OCI-LY7 (cell line): ENCODE measurements at places on chromosomes 13 and 19. TPM values are rescaled to one million over a fixed set of nuclear protein-coding genes. Genes with fewer than 3 reads are reported as not detected.

GRCh38 chr13:25371158-25371874 is 458 bp upstream of the ATP8A2 start:
- no peak for DNase-seq

GRCh38 chr19:10712045-10712444 is 5.8 kb upstream of the DNM2 start:
- no peak for DNase-seq

DNA sequence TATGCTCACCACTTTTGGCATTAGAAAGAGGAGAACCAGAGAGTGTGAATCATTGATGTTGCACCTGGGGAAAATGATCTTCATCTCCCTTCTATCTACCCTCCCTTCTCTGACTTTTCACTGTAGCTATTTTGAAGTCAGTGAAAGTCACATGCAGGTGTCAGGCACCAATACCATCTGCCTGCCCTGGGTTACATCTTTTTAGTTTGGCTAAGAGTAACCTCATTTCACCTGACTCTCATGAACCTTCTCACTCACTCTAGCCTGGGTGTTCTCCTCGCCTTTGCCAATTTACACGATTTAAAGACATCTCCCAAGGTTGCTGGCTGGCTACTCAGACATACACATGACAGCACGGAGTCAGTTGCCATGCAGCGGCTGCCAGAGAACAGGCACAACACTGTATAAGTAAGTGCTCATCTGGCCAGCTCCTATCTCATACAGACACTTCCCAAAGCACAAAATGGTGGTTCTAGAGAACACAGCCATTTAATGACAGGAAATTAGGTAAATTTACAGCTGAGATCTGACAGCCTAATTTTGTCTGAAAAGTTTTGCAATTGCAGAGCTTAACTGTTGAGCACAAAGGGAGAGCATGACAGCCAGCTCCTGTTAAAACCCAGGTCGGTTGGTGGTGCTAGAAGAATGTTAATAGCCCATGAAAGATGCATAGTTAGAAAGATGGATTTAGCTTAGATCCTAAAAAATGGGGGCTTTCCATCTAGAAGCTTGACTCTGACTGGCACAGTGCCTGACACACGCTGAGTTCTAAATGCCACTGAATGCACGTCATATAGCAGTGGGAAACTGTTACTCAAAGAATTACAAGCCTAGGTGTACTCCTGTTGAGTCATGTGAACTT is 32.5 kb downstream of the LCP1 start:
- DNase-seq: no peak

SPTBN4 gene
- 3.3 and 4.1 TPM in 2 replicates for total RNA-seq

ZFP36 gene
- total RNA-seq: 55.9 and 57.2 TPM in 2 replicates

DNA sequence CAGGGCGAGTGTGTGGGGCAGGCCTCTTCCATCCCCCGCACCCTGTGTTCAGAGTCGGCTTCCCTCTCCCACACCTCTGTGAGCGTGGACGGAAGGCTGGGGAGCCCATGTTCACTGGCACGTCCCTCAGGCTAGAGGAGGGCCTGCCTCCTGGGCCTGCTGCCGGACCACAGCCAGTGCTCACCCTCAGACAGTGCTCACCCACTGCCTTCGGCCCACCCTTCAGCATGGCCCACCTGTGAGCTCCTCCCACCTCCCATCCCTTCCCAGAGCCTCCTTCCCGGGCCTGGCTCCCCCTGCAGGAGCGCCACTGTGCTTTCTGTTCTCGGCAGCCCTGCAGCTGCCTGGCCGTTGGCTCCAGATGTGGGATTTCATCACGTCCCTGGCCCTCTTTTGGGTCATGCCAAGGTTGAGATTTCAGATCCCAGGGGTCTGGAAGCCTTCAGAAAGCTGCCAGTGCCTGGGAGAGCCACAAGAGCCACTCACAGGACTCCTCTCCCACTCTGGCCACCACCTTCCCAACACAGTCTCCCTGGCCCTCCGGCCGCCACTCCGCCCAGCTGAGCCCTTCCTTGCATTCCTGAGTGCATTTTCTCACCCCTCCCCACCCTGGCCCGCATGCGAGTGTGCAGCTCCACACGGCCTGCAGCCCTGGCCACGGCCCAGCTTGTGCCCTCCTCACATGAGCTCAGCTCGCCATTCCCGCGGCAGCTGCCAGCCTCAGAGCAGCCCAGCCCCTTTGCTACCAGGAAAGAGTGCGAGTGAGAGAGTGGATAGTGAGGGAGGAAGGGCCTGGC is 25.3 kb downstream of the CAPN12 start:
- no peak for DNase-seq

DNA sequence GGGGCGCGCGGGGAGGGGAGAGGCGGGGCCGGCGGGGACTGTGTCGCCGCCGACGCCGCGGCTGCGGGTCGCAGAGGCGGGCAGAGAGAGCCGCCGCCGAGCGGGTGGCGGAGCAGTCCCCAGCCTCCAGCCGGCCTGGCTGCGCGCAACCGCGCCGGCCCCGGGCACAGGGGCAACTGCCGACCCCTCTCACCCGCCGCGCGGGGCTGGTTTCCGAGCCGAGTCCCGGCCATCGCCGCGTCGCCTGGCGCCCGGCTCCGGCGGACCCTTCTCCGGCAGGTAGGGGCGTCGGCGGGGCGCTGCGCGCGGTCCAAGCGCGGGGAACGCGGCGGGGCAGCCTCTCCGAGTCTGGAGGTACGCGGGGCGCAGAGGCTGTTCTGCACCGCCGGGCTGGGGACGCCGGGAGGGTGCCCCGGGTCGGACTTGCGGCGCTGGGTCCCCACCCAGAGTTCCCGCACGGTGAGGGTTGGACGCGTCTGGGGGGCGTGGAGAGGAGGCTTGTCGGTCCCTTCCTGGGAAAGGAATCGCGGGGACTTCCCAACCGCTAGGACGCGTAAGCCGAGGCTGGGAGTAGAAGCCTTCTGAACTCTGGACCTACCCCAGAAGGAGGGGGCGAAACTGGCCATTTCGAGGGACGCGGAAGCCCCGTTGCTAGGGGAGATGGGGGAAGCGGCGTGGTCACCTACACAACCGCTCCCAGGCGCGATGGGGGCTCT is 133.6 kb upstream of the MYO16 start:
- no peak for DNase-seq

- DNase-seq: no peak
These were observed 12.5 kb downstream of the AP1M1 start for GRCh38 chr19:16210168-16210567.

SIGLEC8 gene
- total RNA-seq: not detected in 2 replicates

CACTIN gene
- 33.0 and 34.2 TPM in 2 replicates for total RNA-seq

TEX26 gene
- not detected in 2 replicates for total RNA-seq

GPR4 gene
- total RNA-seq: not detected in 2 replicates

- no peak for DNase-seq
These were observed 43.1 kb downstream of the PDS5B start for GRCh38 chr13:32629313-32629712.

VAV1 gene
- 92.7 and 107 TPM in 2 replicates for total RNA-seq

CCDC61 gene
- 20.1 and 23.0 TPM in 2 replicates for total RNA-seq

DNA sequence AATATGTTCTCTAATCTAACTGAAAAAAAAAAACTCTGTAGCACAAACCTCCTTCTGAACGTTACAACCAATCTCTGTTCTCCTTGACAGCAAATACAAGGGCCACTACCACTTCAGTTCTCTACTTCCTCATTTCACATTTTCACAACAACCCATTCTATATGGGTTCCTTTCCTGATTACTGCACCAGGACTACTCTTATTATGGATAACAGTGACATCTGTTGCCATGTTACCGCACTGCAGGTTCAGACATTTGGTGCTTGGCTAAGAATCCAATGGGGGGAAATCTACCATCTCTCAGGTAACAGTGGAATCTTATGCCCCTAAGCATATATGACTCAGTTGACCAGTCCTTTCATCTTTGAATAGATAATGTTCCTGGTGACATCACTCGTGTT is 11.6 kb upstream of the FPR3 start:
- peak; percentile 62 for DNase-seq

- no peak for DNase-seq
These were observed 61.5 kb downstream of the DGKH start for GRCh38 chr13:42109957-42110356.

FUT2 gene
- total RNA-seq: not detected in 2 replicates

GRCh38 chr19:13764821-13765394 is 586 bp downstream of the MRI1 start:
- no peak for DNase-seq

GRCh38 chr13:74987124-74987690 is 494.8 kb downstream of the TBC1D4 start:
- DNase-seq: no peak

DNA sequence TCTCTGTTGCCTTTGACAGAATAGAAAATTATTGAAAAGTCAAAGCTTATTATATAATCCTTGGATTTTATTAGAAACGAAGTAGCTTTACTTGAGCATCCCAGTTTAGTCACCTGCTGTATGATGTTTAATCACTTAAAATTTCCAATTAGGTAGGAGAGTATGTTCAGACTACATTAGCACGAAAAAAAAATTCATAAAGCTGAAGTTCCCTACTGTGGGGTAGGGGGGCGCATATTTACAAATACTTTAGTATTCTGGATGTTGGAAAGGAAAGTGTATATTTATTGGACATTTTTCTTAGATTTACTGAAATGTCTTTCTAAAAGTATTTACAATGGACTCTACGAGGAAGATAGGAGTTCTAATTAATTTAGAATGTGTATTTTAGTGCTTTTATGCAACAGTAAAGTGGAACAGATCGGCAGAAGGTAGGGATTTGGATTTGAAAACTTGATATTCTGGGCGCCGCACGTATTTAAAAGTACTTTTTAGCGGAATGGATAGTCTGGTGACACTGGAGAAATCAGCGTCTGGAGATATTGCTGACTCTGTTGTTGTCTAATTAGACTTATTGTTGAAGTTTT is 1.9 kb downstream of the CDK8 start:
- peak; percentile 22 for DNase-seq

DNA sequence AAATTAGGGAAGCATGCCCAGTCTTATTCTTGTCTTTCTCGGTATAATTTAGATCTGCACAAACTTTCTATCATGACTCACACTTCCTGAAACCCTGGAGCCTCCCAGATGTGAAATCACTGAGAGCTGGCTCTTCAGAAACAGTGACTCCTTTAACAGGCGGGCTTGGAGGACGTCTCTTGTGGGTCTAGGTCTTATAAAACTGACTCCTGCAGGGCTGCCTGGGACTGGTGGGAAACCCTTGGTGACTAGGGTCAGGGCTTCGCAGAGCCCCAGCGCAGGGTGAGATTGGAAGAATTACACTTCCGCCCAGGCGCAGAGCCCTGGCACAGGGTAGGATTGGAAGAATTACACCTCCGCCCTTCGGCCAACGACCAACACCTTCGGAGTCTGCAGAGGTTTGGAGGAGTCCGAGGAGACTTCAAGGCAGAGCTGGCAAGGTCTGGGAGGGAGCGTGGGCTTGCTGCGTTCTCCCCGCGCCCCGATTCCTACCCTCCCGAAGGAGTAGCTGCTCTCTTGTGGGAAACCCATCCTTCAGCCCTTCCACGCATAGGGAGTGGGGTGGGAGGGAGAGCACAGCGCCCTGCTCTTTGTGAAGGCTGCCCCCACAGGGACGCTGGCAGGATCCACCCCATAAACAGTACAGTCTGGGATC is 43.4 kb upstream of the MAP3K10 start:
- DNase-seq: no peak

GRCh38 chr13:39565036-39565949 is 37.7 kb downstream of the LHFPL6 start:
- DNase-seq: no peak

OLFM4 gene
- total RNA-seq: not detected in 2 replicates

CRB3 gene
- 2.3 and 2.9 TPM in 2 replicates for total RNA-seq

- DNase-seq: no peak
These were observed 426.7 kb downstream of the TBC1D4 start for GRCh38 chr13:75055296-75055695.

DNA sequence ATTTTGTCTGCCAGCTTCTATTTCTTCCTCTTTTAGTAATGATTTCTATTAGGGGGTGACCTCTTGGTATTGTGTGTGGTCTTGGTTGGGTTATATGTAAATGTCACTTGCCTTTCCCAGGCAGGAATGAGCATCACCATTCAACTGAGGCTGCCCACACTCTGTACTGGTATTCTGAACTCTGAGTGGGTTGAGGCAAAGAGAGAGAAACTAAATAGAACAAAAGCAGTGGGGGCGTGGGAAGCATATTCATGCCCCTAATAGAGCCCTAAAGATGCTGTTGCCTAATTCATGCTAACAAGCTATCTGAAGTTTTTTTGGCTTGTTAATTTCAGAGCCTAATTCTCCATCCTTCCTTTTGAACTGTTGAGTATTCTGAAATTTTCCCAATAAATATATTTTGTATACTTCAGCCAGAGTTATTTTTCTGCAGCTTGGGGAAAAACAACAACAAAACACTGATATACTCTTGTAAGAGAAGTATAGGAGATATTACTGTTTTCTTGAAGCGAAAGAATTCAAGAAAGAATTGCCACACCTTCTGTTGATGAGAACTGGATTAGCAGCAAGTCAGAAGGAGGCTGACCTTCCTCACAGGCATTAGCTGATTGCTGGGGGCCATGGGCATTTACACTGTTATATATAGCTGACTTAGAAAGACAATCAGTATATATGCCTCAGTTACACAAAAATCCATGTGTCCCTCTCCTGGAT is 315.8 kb upstream of the KLF12 start:
- DNase-seq: no peak

OR7E24 gene
- not detected in 2 replicates for total RNA-seq

DNA sequence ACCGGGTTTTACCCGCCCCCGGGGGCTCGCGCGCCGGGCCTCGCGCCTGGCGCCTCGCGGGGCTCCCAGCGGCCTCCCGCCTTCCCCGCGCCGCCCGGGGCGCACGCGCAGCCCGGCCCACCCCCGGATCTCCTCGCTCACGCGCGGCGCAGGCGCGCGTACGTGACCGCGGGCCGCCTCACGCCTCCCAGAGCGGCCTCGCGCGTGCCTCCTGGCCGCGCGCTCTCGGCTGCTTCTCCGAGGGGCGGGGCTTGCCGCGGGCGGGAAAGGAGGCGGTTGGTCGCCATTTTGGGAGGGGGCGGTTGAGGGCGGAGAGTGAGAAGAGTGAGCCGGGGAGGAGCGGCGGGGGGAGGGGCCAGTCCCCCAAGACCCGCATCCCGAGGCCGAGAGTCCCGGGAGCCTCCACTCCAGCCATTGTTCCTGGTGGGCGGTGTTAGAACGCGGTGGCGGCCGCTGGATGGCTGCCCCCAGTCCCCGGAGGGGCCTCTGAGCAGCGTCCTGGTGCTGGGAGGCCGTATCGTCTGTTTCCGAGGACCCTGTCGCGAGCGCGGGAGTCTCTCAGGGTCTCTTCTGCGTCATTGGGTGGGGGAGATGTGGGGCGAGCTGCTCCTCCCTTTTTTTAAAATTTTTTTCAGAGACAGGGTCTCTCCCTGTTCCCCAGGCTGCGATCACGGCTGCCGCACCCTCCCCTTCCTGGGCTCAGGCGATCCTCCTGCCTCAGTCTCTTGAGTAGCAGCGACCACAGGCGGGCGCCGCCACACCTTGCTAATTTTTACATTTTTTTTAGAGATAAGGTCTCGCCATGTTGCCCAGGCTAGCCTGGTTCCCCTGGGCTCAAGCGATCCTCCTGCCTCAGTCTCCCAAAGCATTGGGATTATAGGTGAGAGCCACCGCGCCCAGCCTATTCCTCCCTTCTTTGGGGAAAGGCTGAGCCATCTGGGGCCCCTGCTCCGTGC is at the start of gene ZNF541:
Gene ZNF541, minus strand, starts transcription at position 78 of the 956 bp plus-strand sequence. CDS start 17,292 bp downstream, outside the sequence.
- no peak for DNase-seq

BRME1 gene
- 7.1 and 7.2 TPM in 2 replicates for total RNA-seq

GRCh38 chr13:43316946-43317353 is 293.6 kb downstream of the DNAJC15 start:
- no peak for DNase-seq
